ENCODE measurements at places on chromosomes 2 and 18.

DNA sequence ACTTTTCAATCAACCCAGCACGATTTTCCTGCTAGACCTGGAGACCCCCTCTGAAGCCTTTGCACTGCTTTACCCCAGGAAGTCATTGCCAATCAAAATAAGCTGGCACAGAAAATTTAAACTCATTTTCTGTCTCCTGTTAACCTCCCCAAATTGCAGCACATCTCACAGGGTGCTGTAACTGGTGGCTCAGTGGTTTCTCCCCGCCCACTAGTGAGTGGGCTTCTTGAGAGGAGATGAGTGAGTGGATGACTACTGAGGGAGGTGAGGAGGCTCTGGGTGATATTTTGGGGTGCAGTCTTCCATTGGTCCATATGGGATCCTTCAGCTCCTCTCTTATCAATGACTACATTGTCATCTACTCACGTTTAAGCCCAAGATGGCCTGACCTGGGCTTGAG lies 239.8 kb upstream of the HS6ST1 start:
- no peak for DNase-seq

DNA sequence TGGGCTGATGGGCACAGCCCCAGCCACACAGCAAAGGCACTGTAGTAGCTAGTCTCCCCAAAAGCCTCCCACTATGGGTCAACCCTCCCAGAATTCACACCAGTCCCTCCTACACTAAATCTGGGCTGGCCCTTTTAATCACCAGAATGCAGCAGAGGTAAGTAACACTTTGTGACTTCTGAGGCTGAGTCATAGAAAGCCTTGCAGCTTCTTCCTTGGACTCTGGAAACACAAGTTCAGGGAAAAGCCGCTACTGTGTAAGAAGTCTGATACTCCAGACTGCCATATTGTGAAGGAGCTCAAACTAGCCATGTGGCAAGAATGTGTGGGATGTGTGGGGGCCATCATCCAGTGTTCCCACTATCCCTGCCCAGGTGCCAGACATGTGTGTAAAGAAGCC lies 19.0 kb upstream of the SIX2 start:
- no peak for DNase-seq

- peak; percentile 55 for DNase-seq
Observed at GRCh38 chr2:165401285-165401852, 68.1 kb upstream of the CSRNP3 start.

DNA sequence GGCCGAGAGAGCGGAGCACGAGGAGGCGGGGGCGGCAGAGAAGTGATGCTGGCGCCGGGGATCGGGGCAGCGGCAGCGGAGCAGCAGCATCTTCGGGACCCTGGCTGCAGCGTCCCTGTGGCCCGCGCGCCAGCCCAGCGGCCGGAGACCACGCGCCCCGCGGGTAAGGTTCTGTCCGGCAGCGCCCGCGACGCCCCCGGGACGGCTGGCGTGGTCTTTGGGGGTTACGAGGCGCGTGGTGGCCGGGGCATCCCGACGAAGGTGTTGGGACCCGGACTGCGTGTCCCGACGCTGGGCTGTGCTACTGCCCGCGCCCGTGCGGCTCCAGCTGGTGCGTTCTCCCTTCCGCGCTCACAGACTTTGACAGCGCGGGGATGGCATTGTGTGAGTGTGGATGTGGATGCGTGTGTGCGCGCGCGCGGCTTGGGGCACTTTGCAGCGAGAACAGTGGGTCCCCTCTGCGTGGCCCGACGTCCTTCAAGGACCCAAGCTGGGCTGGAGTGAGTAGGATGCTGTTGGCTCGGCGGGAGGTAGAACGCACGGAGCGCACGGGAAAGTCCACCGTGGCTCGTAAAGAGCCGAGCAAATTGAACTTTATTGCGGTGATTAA lies 405.0 kb downstream of the XIRP2 start:
- DNase-seq: no peak

- DNase-seq: no peak
Observed at GRCh38 chr2:98505971-98506664, 61.5 kb downstream of the INPP4A start.

- no peak for DNase-seq
Observed at GRCh38 chr2:237492137-237492890, 5.3 kb downstream of the MLPH start.

- DNase-seq: no peak
Observed at GRCh38 chr18:13562494-13563029, 163.8 kb downstream of the FAM210A start.

- no peak for DNase-seq
Observed at GRCh38 chr2:64626963-64627760, 26.6 kb downstream of the SERTAD2 start.

GRCh38 chr2:28930205-28930604 lies 35.7 kb downstream of the WDR43 start:
- DNase-seq: no peak

GRCh38 chr2:230583581-230583980 lies 129.1 kb upstream of the CAB39 start:
- no peak for DNase-seq

- DNase-seq: peak; percentile 91
Observed at GRCh38 chr2:200888704-200889625, at the start of the genes NIF3L1 and PPIL3. Gene NIF3L1, plus strand, starts transcription at chr2:200889371. Its CDS starts 2,573 bp downstream, at chr2:200891944. Gene PPIL3, minus strand, starts transcription at chr2:200889077. Its CDS starts 1,462 bp downstream, at chr2:200887615.

DNA sequence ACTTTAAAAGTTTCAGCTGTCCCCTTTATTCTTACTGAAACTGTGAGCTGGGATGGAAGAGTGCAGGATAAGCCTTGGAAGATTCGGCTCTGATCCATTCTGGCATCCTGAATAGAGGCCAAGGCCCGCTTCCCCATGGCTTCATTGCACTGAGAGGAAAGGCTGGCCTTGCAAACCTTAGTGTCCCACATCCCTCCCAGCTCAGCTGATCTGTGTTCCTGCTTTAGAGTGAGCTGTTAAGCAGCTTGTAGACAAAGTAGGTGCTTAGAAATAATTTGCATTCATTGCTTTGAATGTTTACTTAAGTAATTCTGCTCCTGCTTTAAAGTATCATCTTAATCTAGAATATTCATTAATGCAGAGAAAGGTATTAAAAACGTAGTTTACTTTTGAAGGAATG lies 169.6 kb upstream of the BOD1L2 start:
- no peak for DNase-seq

- DNase-seq: no peak
Observed at GRCh38 chr2:121682396-121683298, 33.4 kb upstream of the CLASP1 start.

DNA sequence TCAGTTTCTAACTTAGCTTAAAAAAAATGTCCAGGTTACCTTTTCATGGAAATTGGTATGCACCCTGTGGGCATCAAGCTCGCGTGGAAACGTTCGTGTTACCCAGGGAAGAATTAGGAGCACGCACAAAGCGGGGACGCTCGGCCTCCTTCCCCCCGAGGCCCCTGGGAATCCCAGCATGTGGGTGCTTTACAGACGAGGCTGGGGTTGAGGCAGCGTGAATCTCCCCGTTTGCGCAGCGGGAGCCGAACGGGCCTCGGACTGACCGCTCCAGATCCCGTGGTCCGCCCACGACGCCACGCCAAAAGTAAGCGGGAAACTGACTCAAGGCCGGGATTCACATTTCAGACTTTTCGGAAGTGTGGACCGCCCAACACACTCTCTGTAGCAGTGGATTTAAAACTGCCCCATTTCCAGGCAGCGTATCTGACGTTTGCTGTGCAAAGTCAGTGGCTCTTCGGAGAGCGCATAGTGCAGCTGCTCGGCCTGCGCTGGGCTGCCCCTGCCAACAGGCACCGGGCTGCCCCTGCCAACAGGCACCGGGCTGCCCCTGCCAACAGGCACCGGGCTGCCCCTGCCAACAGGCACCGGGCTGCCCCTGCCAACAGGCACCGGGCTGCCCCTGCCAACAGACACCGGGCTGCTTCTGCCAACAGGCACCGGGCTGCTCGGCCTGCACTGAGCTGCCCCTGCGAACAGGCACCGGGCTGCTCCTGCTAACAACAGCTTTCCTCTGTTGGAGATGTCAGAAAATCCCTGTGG lies 49.7 kb downstream of the SH3YL1 start:
- no peak for DNase-seq

- no peak for DNase-seq
Observed at GRCh38 chr2:84888401-84889276, 7.8 kb upstream of the TRABD2A start.

All from AG04450 (cell line).